Left hindlimb (tissue), 1 donor: ENCODE measurements at places on chromosomes 6 and 20.

DNA sequence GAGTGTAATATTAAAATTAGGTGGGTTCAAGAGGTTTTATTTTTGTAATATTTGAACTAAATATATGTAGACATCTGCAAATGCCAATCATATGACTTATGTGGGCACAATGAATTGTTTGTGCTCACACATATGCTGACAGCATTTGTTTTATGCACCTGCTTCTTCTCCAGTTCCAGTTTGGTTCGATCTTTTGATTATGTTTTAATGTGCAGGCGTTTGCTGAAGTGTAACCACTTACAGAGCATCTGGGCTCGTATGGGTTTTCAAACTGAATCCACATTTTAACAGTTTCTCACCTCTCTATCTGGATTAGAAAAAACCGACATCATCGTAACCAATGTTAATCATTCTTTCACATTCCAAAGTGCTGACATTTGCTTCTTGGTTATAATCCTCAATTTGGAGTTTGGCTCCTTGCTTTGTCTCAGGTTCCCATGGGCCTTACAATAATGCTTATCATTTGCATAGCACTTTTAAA is 129.1 kb upstream of the SPACA1 start:
- DNase-seq, result no peak

DNA sequence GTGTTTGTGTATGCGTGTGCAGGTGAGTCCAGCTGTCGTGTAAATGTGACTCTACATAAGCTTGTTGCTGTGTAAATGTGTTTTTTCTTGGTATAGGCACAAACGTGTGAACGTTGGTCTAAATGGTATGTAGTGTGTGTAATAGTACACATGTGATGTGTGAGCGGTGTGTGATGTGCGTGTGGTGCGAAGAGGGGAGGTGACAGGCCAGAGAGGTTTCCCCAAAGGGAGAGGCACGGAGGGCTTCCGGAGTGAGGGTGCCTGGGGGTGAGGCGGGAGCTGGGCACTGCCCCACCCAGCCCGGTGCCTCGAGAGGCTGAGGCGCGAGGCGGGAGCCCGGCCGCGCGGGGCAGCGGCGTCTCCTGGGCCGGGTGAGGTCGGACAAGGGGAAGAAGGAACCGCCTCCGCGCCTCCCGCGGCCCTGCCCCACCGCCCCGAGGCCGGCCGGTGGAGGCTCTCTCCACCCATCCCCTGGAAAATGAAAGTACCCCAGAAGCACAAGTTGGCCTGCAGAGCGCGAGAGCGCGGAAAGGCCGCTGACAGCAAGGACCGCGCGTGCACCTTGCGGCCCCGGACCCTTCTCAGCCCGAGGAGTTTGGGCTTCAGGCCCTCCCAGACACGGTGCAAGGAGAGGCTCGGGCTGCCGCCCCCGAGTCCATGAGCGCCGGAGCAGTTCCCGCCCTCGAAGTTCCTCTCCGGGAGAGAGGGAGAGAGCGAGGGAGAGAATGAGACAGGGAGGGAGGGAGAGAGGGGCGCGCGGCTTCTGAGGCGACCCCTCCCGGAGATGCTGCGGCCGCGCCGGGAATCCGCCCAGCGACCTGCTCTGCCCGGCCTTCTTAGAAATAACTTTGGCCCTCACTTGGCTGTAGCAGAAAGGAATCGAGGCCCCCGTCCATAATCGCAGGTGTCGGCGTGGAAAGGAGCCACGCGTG is 43.2 kb upstream of the OSTM1 start:
- no peak for DNase-seq

GRCh38 chr6:130872250-130873095 is 45.3 kb downstream of the SMLR1 start:
- peak; percentile 64 for DNase-seq

GRCh38 chr6:136474241-136474640 is 76.0 kb downstream of the MAP7 start:
- no peak for DNase-seq

DNA sequence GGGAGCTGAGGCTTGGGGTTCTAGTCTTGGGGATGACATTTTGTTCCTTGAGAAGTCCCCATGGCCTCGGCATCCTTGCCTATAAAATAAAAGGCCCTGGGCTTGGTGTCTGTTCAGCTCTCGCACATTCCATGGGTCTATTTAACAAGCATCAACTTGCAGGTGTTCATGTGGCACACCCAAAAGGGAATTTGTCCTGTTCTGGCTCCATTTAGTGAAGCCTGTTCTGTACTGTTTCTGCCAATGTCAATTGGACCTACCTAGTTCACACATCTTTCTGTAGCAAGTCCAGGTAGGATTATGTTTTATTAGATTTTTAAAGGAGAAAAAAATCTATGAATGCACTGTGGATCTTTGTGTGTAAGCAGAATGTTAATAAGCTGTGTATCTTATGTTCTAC is 262.0 kb downstream of the HIVEP2 start:
- no peak for DNase-seq

DNA sequence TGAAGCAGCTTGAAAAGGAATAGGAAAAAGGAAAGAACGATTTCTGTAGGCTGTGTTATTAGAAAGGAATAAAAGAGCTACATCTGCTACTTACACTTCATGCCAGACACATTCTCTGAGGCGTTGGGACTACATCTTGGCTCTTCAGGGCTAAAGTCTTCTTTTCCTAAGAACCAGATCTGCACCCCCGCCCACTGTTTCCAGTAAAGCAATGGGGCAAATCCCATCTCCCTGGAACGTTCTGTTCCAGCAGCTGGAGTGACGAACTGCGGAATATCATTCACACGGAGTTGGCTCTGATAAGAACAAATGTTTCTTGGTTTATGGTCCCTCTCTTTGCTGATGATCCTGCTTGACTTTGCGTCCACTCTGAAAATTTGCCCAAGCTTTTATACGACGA is 26.9 kb downstream of the FAM50B start:
- no peak for DNase-seq

- no peak for DNase-seq
Observed at GRCh38 chr6:105474234-105474633, 71.4 kb upstream of the PREP start.

GRCh38 chr20:62355516-62355877 is 11.6 kb downstream of the LAMA5 start:
- DNase-seq, result peak; percentile 48

GRCh38 chr6:14804001-14804784 is 441.7 kb upstream of the JARID2 start:
- DNase-seq, result no peak

GRCh38 chr6:144178323-144178722 is 28.0 kb downstream of the STX11 start:
- DNase-seq, result no peak
